ENCODE measurements at places on chromosomes 7 and 10. TPM values are rescaled to one million over a fixed set of nuclear protein-coding genes. Genes with fewer than 3 reads are reported as not detected.

The NPM3 gene
- total RNA-seq = 207 TPM

The UCMA gene
- not detected for total RNA-seq

The ZNF365 gene
- 0.32 TPM for total RNA-seq

The TCAF2 gene
- total RNA-seq = 50.6 TPM

The GDI2 gene
- 276 TPM for total RNA-seq

The TRUB1 gene
- 13.4 TPM for total RNA-seq

The VSTM4 gene
- total RNA-seq = 0.07 TPM

The HOXA5 gene
- total RNA-seq = not detected

The DLX5 gene
- not detected for total RNA-seq

The FEZF1 gene
- total RNA-seq = not detected

The AOAH gene
- 9.2 TPM for total RNA-seq

The HOXA6 gene
- total RNA-seq = not detected

The PLXDC2 gene
- not detected for total RNA-seq

The AMPH gene
- total RNA-seq = not detected

The MYO3A gene
- not detected for total RNA-seq

The BTBD16 gene
- not detected for total RNA-seq

The SERPINE1 gene
- total RNA-seq = 0.05 TPM

The CYP3A4 gene
- not detected for total RNA-seq

The CPED1 gene
- total RNA-seq = not detected

The RNF133 gene
- not detected for total RNA-seq

The ANKRD7 gene
- total RNA-seq = not detected

The ZNF239 gene
- total RNA-seq = 2.4 TPM

The PDZD7 gene
- 0.28 TPM for total RNA-seq

The PSPH gene
- 24.4 TPM for total RNA-seq

The BUD31 gene
- total RNA-seq = 190 TPM

The CFAP58 gene
- total RNA-seq = 0.60 TPM

The TLX1 gene
- total RNA-seq = not detected

The VGF gene
- 0.11 TPM for total RNA-seq

The STAMBPL1 gene
- 40.2 TPM for total RNA-seq

The SEMA3C gene
- not detected for total RNA-seq

The C10orf71 gene
- not detected for total RNA-seq

Measured in activated CD4-positive, alpha-beta T cell treated with anti-CD3 and anti-CD28 coated beads for 36 hours (primary cell).